Activated naive CD4-positive, alpha-beta T cell treated with anti-CD3 and anti-CD28 coated beads for 36 hours (primary cell): ENCODE measurements at places on chromosomes 3 and 15.

DNA sequence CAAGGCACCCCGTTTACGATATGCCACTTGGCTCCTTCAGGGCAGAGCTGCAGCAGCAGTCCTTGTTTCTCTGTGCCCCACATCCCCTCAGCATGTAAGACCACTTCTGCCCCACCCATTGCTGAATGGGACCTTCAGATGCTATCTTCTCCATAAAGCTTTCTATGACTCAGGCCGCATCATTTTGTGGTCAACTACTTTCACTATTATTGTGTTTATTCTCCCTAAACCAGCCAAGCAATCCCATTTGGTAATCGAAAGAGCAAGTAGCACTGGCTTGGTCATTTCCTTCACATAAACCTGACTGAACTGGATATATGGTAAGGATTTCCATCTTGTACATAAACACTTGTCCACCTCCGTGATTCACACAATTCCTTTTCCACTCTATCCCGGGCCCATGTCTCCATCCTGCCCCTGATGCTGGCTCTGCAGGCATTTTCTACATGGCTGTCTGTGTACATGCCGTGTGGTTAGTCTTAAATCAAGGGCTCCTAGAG is 25.7 kb downstream of the LIPC start:
- peak; percentile 34 for DNase-seq

DNA sequence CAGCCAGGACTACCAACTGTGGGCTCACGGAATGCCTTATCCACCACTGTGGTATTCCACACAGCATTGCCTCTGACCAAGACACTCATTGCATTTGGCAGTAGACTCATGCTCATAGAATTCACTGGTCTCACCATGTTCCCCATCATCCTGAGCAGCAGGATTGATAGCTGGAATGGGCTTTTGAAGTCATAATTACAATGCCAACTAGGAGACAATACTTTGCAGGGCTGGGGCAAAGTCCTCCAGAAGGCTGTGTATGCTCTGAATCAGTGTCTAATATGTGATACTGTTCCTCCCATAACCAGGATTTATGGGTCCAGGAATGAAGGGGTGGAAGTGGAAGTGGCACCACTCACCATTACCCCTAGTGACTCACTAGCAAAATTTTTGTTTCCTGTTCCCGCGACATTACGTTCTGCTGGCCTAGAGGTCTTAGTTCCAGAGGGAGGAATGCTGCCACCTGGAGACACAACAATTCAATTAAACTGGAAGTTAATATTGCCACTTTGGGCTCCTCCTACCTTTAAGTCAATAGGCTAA is 58.6 kb upstream of the CCDC80 start:
- DNase-seq, result peak; percentile 9

- DNase-seq, result no peak
Observed at GRCh38 chr15:50753463-50753862, 12.0 kb downstream of the SPPL2A start.

DNA sequence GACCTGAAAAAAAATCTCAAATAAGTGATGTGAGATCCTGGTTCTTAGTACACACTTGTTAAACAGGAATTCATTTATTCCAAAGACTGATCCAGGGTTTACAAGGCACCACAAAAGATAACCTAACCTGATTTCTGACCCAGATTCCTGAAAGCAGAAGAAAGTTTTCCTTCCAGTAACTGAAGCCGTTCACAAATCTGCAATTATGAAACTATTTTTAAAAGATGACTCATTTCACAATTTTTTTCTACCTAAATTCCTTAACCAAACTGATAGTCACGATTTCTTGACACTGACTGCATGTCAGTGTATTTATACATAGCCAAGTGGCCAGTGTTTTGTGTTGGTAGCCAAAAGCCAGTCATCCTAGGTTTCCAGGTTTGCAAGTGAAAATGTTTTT is 17.1 kb downstream of the SLC9A9 start:
- peak; percentile 17 for DNase-seq

- no peak for DNase-seq
Observed at GRCh38 chr15:93762036-93762435, 469.3 kb upstream of the MCTP2 start.

- no peak for DNase-seq
Observed at GRCh38 chr3:54733106-54734006, 194.5 kb downstream of the LRTM1 start.

DNA sequence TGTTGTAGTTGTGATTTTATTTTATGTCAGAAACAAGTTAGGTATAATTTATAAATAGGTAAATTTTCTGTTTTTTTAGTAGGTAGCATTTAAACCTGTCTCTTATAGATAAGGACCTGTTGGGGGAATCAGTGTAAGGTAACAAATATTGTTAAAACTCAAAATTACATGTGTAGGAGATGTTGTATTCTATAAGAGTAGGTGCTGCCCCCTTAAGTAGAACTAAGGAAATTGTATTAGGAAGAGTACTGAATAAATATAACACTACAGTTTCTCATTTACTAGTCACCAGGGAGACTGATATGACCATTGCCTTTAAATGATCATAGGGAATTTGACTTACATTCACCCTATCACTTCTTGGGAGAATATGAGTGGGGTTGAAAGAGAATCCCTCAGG is 31.2 kb downstream of the SLC25A36 start:
- no peak for DNase-seq

GRCh38 chr15:42182961-42183360 is 25.1 kb downstream of the VPS39 start:
- DNase-seq, result no peak

GRCh38 chr3:28207000-28207733 is 34.3 kb upstream of the CMC1 start:
- DNase-seq, result no peak

DNA sequence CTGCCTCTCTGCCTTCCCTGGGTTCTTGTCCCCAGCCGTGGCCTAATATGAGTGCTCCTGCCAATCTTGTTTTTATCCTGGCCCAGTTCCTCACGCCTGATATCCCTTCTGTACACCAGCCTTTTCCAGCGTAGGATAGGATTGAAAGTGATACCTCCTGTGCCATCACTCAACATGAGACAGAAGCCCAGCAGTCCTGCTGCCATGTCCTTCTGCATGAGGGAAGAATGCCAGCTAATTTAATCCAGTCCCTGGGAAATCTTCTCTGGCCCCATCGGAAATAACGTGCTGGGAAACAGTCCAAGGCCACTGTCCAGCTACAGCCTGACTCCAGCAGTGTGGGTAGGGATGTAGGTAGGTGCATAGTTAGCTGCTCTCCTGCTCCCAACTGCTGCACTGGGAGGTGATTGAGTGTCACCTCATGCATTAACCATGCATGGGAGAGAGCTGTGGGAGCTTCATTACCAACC is 92.0 kb upstream of the TPM1 start:
- DNase-seq, result no peak

GRCh38 chr3:143328451-143328850 is 208.9 kb downstream of the CHST2 start:
- DNase-seq, result no peak

DNA sequence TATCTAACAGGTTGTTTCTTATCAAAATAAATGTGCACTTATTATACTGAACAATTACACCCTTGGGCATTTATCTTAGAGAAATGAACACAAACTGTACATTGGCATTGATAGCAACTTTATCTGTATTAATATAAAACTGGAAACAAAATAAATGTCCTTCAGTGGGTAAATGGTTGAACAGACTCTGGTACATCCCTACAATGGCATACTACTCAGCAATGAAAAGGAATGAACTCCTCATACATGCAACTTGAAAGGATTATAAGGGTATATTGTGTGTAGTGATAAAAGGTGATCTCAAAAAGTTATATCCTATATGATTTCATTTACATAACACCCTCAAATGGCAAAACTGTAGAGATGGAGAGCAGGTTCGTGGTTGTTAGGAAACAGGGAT is 23.7 kb upstream of the DLG1 start:
- no peak for DNase-seq

- DNase-seq, result no peak
Observed at GRCh38 chr15:81760686-81761085, 285.1 kb downstream of the MEX3B start.

GRCh38 chr15:49737127-49737526 is 116.3 kb downstream of the DTWD1 start:
- DNase-seq, result no peak

DNA sequence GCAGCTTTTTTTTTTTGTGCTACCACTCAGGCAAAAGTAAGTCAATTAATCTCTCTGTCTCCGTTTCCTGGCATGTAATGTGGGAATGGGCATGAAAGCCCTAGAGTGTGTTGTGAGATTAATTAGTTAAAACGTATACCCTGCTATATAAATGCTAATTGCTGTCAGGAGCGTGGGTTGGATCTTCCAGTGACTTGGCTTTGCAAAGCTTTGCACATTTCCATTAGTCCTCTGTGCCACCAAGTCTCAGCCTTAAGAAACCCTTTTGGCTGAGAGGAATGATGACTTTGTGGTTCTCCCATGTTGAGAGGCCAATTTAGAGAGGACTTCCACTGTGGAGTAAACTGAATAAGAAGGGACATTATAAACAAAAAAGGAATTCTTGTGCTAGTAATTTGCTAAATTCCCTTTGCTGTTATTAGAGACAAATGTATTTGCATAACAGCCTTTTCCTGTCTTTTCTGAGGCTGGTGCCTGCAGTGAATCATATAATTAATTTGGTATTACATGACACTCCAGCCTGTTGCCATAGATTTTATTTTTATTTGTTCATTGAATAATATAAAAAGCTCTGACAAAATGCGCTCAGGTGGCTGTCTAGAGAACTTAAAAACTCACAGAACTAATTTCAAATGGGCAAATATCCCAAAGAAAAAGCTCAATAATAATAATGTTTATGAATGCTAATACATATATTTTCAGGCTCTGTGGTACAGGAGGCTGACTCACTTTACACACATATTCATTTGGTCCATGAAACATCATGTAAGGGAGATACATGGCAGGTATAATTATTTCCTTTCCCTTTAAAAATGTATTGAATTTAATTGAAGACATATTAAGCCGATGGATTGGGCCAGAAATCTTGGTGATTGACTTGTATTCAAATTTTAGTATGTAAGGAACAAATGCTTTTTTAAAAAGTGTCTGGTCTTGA is 82.7 kb downstream of the IL1RAP start:
- no peak for DNase-seq

GRCh38 chr3:73964818-73965217 is 340.1 kb upstream of the PDZRN3 start:
- DNase-seq, result no peak

DNA sequence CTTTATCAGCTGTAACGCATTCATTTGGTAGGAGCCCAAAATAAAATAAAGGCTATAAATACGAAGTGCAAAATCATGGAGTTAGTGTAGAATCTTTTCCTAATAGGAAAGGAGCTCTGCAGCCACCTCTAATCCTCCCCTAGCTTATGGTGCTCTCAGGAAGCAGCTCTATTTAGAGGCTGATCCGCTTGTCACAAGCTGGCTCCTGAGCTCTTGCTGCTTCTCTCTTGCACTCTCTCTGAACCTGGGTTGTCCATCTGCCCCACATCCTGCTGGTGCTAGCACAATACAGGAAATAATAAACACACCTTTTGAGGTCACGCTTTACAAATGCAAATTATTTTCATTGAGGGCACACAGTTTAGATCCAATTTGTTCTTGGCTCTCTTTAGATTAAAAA is 37.3 kb upstream of the BFSP2 start:
- no peak for DNase-seq

DNA sequence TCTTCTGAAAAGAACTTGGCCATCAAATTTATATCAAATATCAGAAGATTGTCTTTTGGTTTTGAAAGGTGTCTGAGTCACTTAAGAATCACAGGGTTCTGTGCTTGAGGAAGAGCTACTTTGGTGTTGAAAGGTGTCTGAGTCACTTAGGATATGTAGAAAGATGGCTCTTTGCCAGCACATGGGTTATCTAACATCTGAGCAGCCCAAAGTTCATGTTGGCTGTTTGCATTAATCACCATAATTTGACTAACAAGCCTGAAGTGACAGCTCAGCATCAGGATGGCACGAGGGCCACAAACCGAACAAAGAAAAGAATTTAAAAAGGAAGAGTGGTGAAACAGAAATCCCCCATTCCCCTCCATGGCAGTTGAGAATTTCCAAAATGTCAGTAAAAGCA is 190.5 kb upstream of the CMC1 start:
- DNase-seq, result peak; percentile 68

GRCh38 chr3:185760550-185760949 is 64.3 kb downstream of the IGF2BP2 start:
- no peak for DNase-seq

DNA sequence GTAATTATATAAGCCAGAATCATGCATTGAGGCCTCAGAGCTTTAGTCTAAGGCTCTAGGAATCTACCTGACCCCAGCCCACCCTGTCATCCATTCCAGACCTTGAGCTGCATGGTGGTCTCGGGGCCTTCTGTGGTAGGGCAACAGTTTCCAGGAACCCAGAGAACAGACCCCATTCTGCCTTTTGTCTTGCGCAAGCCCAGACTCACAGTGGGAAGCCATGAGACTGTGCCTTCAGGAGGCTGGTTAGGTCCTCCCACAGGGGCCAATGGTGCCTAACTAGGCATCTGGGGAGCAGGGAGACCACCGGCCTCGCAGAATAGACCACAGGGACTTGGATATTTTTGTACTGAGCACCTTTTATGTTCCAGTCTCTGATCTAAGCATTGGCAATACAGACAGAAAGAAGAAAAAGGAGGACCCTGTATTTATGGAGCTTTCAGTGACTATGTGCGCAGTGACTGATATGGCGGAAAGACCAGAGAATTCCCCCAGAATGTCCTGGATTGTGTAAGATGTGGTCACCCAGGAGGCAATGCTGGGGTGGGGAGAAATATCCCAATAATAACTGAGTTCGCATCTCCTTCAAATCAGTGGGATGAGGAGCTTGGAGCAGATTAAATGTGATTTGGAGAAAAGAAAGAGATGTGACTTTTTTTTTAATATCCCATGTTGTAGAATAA is 40.1 kb downstream of the MCF2L2 start:
- DNase-seq, result no peak

DNA sequence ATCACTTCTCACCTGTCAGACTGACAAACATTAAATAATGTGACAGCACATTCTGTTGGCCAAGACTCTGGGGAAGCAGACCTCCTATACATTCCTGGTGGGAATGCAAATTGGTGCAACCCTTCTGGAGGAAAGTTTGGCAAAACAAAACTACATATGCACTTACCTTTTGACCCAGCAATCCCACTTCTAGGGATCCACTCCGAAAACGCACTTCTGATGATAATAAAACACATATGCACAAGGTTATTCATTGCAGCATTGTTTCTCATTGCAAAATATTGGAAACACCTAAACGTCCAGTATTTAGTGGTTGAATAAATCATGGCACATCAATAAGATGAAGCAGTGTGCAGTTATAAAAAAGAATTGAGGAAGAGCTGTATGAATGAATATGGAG is 145.5 kb upstream of the ABHD17C start:
- no peak for DNase-seq

DNA sequence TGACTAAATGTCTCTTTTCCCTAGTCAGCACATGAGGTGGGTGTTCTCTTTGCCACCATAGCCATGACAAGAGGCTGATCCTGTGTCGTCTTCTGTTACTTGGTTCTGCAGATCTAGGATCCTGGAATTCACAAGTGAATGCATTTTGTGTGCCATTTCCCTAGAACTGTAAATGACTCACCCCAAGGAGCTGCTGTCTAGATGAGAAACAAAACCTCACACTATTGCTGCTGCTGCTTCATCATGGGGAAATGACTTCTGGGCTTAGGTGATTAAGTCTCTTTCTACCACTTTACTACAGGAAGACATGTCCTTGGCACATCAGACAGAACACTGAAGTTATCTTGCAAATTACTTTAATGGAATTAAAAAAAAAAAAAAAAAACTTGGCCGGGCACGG is 54.9 kb downstream of the SLCO3A1 start:
- DNase-seq, result peak; percentile 16

- no peak for DNase-seq
Observed at GRCh38 chr3:12719541-12719940, 39.5 kb downstream of the TMEM40 start.
